NCI-H1417 (cell line): ENCODE measurements at places on chromosomes 5 and 9.

DNA sequence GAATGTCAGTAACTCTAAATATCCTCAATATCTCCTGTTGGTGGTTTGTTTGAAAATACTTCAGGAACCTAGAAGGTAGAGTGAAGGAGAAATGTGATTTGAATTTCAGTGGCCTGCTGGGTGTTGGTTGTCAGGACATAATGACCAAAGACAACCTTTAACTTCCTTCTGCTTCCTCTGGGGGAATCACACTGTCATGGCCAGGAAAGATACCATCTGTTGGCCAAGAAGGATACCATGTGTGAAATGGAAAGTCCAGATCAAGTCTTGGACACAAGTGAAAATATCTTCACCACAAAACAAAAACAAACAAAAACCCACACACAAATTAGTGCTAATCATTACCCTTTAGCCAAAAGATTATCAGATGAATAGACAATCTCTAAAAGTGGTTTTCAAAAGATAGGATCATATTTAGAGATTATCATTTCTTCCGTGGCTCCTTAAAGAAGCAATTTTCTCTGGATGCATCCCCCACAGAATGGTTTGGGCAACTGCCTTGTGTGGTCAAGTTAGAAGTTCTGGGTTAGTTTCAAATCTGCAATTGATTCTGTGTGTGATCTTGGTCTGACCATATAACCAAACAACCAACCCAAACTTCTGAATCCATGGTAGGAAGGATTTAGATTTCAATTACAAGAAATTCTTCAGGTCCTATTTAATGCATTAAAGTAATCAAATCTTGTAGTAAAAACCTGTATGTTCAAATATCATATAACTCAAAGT, 1.6 kb downstream of the C1QTNF3 start:
- no peak for DNase-seq

GRCh38 chr5:14650052-14650451, 14.5 kb upstream of the OTULIN start:
- DNase-seq = no peak

GRCh38 chr5:164341056-164341619, 835.7 kb downstream of the MAT2B start:
- peak; percentile 13 for DNase-seq

- peak; percentile 25 for DNase-seq
These were observed 18.6 kb upstream of the NOTCH1 start for GRCh38 chr9:136564379-136564988.

- no peak for DNase-seq
These were observed 137.8 kb downstream of the ROR2 start for GRCh38 chr9:91812191-91812590.

GRCh38 chr5:159609359-159609758, 279.1 kb upstream of the IL12B start:
- DNase-seq = no peak

DNA sequence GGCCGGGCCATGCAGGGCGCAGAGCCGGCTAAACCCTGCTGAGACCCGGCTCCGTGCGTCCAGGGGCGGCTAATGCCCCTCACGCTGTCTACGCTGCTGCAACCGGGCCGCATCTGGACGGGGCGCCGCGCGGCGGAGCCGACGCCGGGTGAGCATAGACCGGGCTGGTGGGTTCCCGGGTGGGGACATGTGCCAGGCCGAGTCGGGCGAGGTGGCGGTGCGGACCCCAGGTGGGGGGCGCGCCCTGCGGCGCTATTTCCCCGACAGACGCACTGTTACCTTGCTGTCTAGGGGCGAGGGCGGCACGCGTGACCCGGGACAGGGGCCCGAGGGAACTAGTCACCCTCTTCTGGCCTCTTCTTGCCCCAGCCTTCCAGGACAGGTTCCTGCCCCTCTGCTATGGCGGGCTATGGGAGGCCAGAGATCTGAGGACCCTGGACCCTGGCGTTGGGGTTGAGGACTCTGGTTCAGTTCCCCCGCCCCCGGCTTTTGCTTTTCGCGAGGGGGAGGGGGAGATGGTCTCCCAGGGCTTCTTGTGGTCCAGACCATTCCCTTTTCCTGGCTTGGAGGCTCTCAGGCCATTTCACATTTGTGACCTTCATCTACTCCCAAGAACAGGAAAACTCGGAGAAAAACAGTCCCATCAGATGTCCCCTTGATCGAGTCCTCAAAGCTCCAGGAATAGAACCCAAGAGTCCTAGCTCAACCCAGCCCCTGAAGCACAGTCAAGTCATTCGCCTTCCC, 536 bp downstream of the SLC27A4 start:
- peak; percentile 66 for DNase-seq

GRCh38 chr5:36174119-36174518, 22.2 kb downstream of the SKP2 start:
- no peak for DNase-seq

- DNase-seq = no peak
These were observed 58.0 kb downstream of the GPR21 start for GRCh38 chr9:123091459-123091858.

- DNase-seq = no peak
These were observed 3.6 kb upstream of the IL3 start for GRCh38 chr5:132056610-132057497.

DNA sequence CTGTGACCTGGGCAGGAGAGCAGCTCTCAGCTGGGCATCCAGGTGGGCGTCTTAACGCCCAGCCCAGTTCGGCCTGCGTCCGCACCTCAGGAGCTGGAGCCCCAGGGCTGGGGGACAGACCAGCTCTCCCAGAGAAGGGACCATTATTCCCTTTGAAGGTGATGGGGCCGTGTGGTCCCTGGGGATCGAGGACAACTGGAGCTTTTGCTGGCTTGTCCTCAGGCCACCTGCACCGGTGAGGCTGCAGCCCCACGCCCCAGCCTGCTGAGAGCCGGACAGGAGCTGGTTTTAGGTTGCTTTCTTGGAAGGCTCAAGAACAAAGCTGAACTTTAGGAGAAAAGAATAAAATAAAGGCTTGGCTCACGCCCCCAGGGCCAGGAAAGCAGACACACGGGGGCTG, 40.9 kb downstream of the NACC2 start:
- DNase-seq = no peak

DNA sequence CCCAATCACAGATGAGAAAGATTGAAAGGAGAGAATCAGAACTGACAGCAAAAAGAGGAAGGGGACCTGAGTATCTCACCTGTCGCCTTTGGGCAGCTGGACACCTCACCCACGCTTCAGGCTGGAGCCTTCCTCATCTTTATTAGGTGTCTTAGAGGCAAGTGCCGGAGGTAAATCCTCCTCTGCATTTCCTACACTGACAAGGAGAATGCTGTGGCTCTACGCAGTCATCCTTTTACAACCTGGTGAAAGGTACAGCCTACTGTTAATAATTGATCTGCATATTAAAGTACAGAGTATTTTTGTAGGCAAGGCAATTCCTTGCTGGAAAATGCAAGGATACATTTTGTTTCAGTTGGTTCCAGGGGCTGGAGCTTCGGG, 34.8 kb downstream of the PRLR start:
- DNase-seq = no peak

- DNase-seq = no peak
These were observed 471.7 kb upstream of the TYRP1 start for GRCh38 chr9:12221470-12221869.

DNA sequence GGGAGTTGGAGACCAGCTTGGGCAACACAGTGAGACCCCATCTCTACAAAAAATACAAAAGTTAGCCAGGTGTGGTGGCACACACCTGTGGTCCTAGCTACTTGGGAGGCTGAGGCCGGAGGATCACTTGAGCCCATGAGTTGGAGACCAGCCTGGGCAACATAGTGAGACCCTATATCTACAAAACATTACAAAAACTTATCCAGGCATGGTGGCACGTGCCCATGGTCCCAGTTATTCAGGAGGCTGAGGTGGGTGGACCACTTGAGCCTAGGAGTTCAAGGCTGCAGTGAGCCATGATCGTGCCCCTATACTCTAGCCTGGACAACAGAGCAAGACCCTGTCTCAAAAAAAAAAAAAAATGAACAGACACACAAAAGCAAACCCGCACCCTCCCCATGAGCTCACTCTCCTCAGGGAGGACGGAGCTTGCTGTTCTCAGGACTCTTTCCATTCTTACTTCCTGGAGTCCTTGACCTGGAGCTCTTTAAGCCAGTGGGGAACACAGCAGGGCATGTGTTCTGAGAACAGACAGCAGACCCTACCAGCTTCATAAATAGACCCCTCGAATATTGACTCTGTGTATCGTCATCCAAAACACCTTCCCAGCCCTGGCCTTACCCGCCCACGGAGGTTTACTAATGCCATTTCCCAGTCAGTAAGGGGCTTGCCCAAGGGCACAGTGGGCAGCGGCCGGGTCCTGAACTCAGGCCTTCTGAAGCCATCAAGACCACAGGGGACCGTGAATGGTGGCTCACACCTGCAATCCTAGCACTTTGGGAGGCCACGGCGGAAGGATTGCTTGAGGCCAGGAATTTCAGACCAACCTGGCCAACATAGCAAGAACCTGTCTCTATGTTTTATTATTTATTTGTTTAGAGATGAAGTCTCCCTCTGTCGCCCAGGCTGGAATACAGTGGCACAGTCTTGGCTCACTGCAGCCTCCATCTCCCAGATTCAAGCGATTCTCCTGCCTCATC, 11.1 kb downstream of the PTGES2 start:
- DNase-seq = no peak

- DNase-seq = no peak
These were observed 649 bp upstream of the GLE1 start for GRCh38 chr9:128503870-128504269.

GRCh38 chr5:3943859-3944258, 348.2 kb downstream of the IRX1 start:
- no peak for DNase-seq

GRCh38 chr9:32942755-32943460, 58.5 kb downstream of the APTX start:
- no peak for DNase-seq

DNA sequence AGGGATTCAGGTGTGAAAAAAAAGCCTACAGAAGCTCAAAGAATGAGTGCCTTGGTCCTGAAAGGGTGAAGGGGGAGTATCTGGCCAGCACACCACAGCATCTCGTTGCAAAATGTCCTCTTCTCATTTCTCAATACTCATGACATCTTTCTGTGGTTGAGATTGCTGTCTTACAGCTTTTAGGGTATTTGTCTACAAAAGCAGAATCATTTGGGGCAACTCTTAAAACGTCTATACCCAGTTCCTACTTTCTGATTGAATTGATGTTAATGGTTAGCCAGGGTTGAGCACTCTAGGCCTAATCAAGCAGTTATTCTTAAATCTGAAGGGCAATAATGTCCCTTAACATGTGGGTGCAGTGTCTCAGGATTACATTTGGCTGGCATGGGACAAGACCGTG, 21.2 kb upstream of the PCSK5 start:
- no peak for DNase-seq

DNA sequence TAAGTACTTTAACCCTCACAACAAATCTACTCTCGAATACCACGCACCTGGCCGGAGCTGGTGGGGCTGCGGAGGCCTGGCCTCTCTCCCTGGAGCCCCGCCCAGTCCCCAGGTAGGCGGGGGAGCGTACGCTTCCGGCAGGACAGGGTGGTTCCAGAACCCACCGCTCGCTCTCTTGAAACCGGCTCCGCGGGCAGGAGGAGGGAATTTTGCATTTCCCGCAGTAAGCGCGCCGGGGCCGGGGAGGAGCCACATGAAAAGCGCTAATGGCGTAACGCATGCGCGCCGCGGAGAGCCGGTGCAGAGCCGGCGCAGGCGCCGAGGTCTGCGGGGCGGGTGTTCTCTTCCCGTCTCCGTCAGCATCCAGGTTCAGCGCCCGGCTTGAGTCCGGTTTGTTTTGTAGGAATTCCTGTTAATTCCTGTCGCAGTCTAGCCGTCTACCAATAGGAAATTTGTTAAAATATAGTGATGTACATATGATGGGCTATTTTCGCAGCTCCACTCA, 20.8 kb downstream of the CAVIN4 start:
- DNase-seq = peak; percentile 94

DNA sequence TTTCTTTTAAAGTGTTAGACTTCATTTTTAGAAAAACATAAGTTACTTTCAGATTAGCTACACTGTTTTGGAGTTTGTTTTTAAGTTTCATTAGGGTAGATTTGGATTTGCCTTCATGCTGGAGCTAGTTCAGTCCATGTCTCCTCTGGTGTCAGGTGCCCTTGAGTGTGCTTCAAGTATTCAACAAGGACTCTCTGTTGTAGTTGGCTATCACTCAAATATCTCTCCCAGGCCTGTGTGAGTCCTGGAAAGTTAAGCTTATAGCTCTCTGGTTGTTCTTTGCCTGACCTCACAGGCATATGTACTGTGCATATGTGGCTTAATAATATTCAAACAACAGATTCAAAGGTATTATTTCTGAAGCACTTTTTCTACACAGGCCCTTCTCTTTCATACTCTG, 45.4 kb downstream of the PTBP3 start:
- DNase-seq = no peak

- no peak for DNase-seq
These were observed 51.9 kb downstream of the TGFBI start for GRCh38 chr5:136080483-136081216.
